ENCODE measurements at places on chromosomes 7 and 10. TPM values are rescaled to one million over a fixed set of nuclear protein-coding genes. Genes with fewer than 3 reads are reported as not detected.

DNA sequence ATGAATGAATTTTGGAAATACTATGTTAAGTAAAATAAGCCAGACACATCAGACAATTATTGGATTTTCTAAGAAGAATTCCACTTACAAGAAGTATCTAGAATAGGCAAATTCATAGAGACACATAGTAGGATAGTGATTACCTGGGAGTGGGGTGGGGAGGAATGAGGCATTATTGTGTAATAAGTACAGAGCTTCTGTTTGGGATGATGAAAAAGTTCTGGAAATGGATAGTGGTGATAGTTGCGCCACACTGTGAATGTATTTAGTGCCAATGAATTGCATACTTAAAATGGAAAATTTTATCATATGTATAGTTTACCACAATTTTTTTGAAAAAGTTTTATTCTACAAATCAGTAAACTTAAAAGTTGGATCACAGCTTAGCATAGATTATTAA, 297.2 kb upstream of the KAT6B start:
- no peak for DNase-seq
- no peaks in the 10 kb centered on the region for H3K27me3 ChIP-seq
- H3K27ac ChIP-seq = no peak overlapping the region
- H3K4me3 ChIP-seq = no peak overlapping the region
- H3K36me3 ChIP-seq = no peaks in the 10 kb centered on the region

DNA sequence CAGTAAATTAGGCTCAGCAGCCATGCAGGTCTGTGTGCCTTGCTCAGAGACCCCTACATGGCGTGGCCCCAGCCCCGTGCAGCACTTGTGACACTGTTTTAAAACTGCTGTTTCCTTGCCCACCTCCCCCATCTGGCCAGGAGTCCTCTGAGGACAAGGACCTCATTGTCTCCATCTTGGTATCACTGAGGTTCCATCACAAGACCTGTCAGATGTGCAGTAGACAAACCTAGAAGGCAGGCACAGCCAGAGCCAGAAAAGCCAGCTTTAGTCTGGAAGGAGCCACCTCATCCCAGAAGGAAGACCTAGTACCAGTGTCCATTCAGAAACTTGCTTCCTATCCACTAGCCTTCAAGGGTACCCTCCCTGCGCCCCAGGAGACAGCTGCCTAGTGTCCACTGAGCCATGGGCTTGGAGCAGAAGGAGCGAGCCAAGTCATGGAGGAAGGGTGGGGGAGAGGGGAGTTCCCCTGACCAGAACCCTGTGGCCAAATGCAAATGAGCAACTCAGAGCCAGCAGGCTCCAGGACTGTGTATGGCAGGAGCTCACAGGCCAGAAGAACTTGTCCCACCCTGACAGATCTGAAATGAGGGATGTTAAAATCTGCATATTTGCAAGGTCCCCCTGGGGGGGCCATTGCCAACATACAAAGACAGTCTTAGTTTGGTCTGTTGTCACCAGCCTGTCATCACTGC, 176.1 kb downstream of the SH3PXD2A start:
- H3K4me1 ChIP-seq = peaks cover 25% of the 10 kb centered on the region
- H3K36me3 ChIP-seq = no peaks in the 10 kb centered on the region
- H3K27ac ChIP-seq = no peak overlapping the region
- DNase-seq = no peak
- no peak overlapping the region for H3K4me3 ChIP-seq

- no peak overlapping the region for H3K27ac ChIP-seq
- H3K27me3 ChIP-seq = no peaks in the 10 kb centered on the region
- peaks cover 6% of the 10 kb centered on the region for H3K4me1 ChIP-seq
- no peak for DNase-seq
- H3K36me3 ChIP-seq = no peaks in the 10 kb centered on the region
- no peak overlapping the region for H3K4me3 ChIP-seq
Observed at GRCh38 chr10:11178606-11179515, 161.2 kb downstream of the CELF2 start.

- peaks cover 6% of the 10 kb centered on the region for H3K27me3 ChIP-seq
- no peaks in the 10 kb centered on the region for H3K36me3 ChIP-seq
- H3K27ac ChIP-seq = no peak overlapping the region
- H3K4me1 ChIP-seq = peaks cover 28% of the 10 kb centered on the region
- no peak for DNase-seq
Observed at GRCh38 chr10:119653209-119653608, 2.0 kb downstream of the BAG3 start.

DNA sequence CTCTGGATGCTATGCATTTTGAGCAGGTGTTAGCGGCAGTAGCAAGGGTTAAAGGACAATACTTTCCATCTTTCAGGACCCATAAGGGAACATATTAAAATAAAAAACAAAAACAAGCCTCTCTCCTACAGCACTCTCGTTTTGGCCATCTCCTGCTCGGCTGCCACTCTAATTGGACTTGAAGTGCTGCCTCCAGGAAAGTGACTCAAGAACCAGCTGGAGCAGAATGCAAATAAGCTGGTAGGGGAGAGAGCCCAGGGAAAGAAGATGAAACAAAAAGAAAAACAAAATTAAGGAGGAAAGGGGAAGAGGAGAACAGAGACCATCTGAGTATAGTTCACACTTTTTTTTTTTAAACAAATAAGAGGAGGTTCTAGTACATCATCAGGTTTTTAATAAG, 65.6 kb downstream of the HBP1 start:
- no peaks in the 10 kb centered on the region for H3K27me3 ChIP-seq
- no peak for DNase-seq
- no peak overlapping the region for H3K27ac ChIP-seq
- no peak overlapping the region for H3K4me3 ChIP-seq
- no peaks in the 10 kb centered on the region for H3K4me1 ChIP-seq
- H3K36me3 ChIP-seq = no peaks in the 10 kb centered on the region

GRCh38 chr7:111855161-111855841, 293.0 kb upstream of the IMMP2L start:
- DNase-seq = peak; percentile 59
- H3K27me3 ChIP-seq = no peaks in the 10 kb centered on the region
- no peak overlapping the region for H3K4me3 ChIP-seq

- H3K27me3 ChIP-seq = no peaks in the 10 kb centered on the region
- no peaks in the 10 kb centered on the region for H3K4me1 ChIP-seq
- H3K36me3 ChIP-seq = no peaks in the 10 kb centered on the region
- H3K27ac ChIP-seq = no peak overlapping the region
- peak; percentile 36 for DNase-seq
- H3K4me3 ChIP-seq = no peak overlapping the region
Observed at GRCh38 chr7:138449580-138449979, 10.5 kb upstream of the TRIM24 start.

DNA sequence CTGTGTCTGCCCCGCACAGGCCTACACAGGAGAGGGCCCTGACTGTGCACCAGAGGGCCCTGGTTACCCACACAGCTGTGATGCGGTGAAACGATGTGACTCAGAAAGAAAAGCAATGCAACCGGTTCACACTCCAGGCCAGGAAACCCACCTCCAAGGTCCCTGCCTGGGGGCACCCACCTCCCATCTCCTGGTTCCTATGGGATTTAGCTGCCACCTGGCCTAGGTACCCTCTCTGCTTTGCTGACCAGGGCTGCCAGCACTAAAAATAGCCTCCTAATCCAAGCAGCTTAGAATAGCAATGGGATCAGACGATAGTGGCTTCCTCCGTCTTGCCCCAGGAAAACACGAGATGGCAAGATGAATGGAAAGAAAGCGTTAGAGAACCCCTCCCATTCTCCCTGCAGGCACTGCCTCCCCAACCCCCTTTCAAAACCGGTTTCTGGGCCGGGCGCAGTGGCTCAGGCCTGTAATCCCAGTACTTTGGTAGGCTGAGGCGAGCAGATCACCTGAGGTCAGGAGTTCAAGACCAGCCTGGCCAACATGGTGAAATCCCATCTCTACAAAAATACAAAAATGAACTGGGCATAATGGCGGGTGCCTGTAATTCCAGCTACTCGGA, 12.4 kb downstream of the RBP3 start:
- H3K4me1 ChIP-seq = no peaks in the 10 kb centered on the region
- H3K4me3 ChIP-seq = no peak overlapping the region
- no peak overlapping the region for H3K27ac ChIP-seq
- no peaks in the 10 kb centered on the region for H3K36me3 ChIP-seq
- DNase-seq = no peak
- no peaks in the 10 kb centered on the region for H3K27me3 ChIP-seq

DNA sequence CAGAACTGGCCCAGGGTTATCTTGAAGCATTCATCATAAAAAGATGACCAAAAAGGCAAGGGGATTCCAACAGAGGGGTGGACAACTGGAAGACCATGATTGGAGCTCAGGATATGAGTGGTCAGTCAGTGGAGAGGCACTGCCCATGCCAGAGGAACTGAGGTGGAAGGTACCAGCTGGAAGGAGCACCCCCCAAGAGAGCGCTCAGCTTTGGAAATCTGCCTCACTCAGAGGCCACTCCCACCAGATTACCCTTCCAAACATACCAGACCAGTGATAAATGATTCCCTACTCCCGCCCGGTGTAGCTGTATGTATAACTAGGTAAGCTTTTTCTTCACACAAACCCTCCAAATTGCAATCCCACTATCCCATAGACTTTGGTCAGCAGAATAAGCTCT, 257.0 kb upstream of the SLC26A5 start:
- no peaks in the 10 kb centered on the region for H3K4me1 ChIP-seq
- no peaks in the 10 kb centered on the region for H3K27me3 ChIP-seq
- DNase-seq = no peak
- no peaks in the 10 kb centered on the region for H3K36me3 ChIP-seq
- no peak overlapping the region for H3K4me3 ChIP-seq
- no peak overlapping the region for H3K27ac ChIP-seq

DNA sequence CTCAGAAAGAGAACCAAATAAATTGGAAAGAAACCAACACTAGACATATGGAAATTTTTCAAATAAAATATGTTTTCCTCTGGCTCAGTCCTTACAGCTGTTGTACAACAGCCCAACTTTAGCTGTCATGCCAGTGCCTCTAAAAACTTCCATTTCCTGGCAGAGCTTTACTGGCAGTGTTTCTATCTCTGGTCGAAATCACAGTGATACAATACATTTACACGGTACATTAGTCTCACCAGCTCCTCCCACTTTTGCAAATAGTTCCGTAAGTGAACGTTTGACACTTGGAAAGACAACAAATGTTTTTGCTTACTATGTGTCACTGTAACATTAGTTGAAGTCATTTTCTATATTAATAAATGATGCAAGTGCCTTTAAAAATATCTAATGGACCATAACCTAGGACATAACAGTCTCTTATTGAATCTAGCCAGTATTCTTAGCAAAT, 29.8 kb downstream of the BCAP29 start:
- H3K27me3 ChIP-seq = no peaks in the 10 kb centered on the region
- no peak overlapping the region for H3K4me3 ChIP-seq
- no peaks in the 10 kb centered on the region for H3K4me1 ChIP-seq
- DNase-seq = no peak

GRCh38 chr10:106917452-106918055, 247.0 kb downstream of the SORCS1 start:
- H3K27me3 ChIP-seq = no peaks in the 10 kb centered on the region
- H3K4me1 ChIP-seq = peaks cover 25% of the 10 kb centered on the region
- H3K4me3 ChIP-seq = no peak overlapping the region
- no peak for DNase-seq

DNA sequence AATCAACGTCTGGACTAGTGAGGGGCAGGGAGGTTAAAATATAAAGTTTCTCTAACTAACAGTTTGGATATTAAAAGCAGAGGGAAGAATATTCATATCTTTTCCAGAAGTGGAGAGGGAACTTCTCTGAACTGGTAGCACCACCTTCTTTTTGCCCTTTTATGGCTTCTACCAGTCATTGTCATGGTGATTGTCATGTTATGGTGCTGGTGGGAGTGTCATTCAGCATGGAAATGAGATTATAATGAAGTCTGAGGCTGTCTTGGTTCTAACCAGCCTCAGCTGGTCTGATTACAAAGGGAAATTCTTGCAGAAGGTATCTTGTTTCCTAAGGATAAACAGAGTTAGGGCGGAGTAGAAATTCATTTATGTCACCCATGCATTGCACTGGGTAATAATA, 523.8 kb downstream of the ZWINT start:
- no peak overlapping the region for H3K4me3 ChIP-seq
- no peaks in the 10 kb centered on the region for H3K4me1 ChIP-seq
- no peak overlapping the region for H3K27ac ChIP-seq
- no peaks in the 10 kb centered on the region for H3K27me3 ChIP-seq
- DNase-seq = no peak
- no peaks in the 10 kb centered on the region for H3K36me3 ChIP-seq

- DNase-seq = no peak
- H3K4me3 ChIP-seq = no peak overlapping the region
- no peaks in the 10 kb centered on the region for H3K27me3 ChIP-seq
- no peak overlapping the region for H3K27ac ChIP-seq
Observed at GRCh38 chr10:10662716-10663408, 354.8 kb upstream of the CELF2 start.

- DNase-seq = no peak
- no peak overlapping the region for H3K4me3 ChIP-seq
- no peaks in the 10 kb centered on the region for H3K36me3 ChIP-seq
- H3K4me1 ChIP-seq = peaks cover 12% of the 10 kb centered on the region
- no peak overlapping the region for H3K27ac ChIP-seq
Observed at GRCh38 chr7:114711241-114711640, 210.7 kb upstream of the MDFIC start.

DNA sequence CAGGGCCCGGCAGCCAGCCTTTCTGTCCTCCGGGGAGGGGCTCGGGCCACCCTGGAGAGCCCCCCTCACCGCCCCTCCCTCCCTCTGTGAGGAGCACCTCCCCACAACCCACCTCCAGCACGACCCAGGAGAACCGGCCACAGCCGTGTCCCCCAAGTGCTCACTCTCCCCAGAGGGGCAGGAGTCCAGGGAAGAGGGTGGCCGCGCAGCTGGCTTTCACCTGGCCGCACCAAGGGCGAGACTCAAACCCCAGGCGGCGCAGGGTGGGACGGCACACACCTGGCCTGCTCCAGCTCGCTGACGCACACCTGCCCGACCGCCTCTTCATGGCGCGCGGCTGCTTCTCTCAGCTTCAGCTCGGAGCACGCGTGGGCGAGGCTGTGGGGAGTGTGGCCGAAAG, 73.4 kb downstream of the CFAP46 start:
- H3K4me3 ChIP-seq = no peak overlapping the region
- H3K27me3 ChIP-seq = no peaks in the 10 kb centered on the region
- no peak overlapping the region for H3K27ac ChIP-seq

GRCh38 chr7:64992971-64993370, 2.1 kb upstream of the ZNF117 start:
- no peak overlapping the region for H3K27ac ChIP-seq
- no peak overlapping the region for H3K4me3 ChIP-seq
- no peak for DNase-seq
- H3K27me3 ChIP-seq = no peaks in the 10 kb centered on the region

Gene IFIT1
- 13.2 TPM for total RNA-seq

Gene CNPY1
- not detected for total RNA-seq

Gene RPP30
- total RNA-seq = 85.5 TPM

Gene CPED1
- total RNA-seq = not detected

Gene ZNF680
- total RNA-seq = not detected

Gene SPDYE1
- not detected for total RNA-seq

Gene NPTX2
- total RNA-seq = 5.6 TPM

Gene NKX1-2
- not detected for total RNA-seq

Gene ADRB1
- total RNA-seq = 0.09 TPM

Gene SPDYE16
- not detected for total RNA-seq
